ENCODE measurements at places on chromosomes 6 and 20. TPM values are rescaled to one million over a fixed set of nuclear protein-coding genes. Genes with fewer than 3 reads are reported as not detected.

DNA sequence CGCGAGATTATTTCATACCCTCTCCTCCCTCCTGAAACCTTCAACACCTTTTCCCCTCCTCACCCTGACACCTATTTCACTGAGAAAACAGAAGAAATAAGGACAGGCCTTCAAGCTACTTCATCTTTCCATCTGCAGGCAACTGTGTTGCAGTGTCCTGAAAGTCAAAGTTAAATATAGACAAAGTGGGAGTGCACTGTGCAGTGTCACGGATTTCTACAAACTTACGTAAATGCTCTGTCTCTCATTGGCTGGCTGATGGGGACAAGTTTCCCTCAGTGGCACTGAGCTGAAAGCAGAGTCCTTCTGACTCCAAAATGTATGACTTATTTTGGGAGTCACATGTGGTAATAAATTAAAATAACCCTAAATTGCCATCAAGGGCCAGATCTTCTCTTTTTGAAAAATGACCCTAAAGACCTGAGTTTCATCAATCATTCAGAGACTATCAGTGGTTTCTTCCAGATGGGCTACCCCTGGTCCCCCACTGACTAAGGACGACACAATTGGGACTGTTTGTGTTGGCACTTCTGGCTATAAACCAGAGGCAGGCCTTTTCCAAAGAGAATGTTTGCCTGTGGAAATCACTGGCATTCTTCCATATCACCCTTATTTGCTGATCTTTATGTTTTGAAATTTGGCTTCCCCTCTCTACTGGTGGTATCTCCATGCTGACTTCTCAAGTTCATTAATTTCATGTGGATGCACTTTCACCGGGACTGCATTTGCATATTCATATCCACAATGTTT is 21.6 kb downstream of the ALDH8A1 start:
- no peak for DNase-seq

- no peak for DNase-seq
Measured at GRCh38 chr6:76703786-76704185, 631.3 kb upstream of the IMPG1 start.

DNA sequence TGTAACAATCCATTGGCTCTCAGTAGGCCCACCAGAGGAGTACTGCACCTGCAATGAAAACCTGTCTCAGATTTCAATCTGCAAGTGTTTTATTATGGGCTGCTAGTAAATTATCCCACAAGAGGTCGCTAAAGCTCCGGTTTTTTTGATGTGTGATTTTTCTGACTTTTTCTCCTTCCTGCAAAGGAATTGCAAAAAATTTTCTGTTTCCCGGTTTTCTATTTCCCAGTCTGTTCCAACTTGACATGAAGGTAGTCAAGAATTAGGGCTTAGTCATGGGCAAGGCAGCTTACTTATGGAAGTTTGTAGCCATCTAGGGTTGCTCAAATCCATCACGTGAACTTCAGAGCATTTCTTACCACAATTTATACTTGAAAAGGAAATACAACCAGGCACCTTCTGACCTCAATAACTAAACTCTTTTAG is 38.5 kb upstream of the AHI1 start:
- DNase-seq, result peak; percentile 68

DNA sequence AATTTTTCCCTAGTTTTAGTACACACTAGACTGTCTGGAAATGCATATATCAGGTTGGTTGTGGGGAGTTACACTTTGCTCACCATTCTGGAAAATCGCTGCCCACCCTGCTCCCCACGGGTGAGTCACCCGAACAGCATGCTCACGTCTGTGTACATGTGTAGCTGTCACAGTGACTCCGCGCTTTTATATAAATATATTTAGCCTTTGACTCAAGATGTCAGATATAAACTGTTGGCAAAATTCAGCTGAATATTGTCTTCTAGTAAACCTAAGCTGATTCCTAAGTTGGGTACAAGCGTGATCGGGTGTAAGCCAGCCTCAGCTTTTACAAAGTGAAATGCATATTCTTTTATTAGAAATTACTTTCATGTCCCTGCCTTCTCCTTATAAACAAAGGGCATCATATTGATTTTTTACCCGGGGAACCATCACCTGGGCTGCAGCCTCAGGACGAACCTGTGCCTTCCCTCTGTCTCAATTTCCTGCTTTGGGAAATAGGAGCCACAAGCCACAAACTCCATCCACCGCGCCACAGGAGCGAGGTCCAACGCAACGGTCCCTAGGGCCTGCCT is 4.3 kb downstream of the SDCBP2 start:
- DNase-seq, result peak; percentile 48

SIM1 gene
- total RNA-seq, result 0.78 TPM

IRF4 gene
- total RNA-seq, result not detected

FOXC1 gene
- total RNA-seq, result 88.4 TPM

CLPSL2 gene
- not detected for total RNA-seq

GSTA4 gene
- total RNA-seq, result 83.6 TPM

MAP1LC3A gene
- total RNA-seq, result not detected
